Activated CD4-positive, alpha-beta T cell treated with anti-CD3 and anti-CD28 coated beads for 48 hours (primary cell): ENCODE measurements at places on chromosomes 5 and 9.

DNA sequence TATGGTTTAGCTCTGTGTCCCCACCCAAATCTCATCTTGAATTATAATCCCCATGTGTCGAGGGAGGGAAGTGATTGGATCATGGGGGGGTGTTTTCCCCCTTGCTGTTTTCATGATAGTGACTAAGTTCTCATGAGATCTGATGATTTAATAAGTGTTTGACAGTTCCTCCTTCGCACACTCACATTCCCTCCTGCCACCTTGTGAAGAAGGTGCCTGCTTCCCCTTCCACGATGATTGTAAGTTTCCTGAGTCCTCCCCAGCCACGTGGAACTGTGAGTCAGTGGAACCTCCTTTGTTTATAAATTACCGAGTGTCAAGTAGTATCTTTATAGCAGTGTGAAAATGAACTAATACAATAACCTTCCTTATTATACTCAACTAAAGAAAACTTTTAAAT, 24.3 kb upstream of the TEX10 start:
- no peak for DNase-seq

DNA sequence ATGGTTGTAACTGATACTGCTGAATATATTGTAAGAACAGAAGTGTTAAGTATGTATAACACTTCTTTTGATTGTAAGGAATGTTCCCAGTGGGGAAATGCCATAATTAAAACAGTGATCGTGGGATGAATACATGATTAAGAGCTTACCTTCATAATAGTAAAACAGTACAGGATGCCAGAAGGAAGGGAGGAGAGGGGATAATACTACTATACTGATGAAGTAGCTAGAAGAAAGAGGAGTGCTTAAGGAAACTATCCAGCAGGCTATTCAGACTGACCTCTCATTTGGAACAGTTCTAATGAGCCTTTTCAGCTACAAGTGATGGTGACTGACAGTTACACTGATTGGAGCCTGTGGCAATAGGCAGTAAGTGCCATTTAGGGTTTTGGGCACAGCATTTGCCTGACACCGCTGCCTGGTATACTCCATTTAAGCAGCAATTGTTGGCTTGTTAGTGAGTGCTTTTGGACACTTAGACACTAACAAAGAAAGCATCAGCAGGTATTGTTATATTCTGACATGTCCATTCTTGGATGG, 33.8 kb upstream of the KDM4C start:
- DNase-seq: no peak

DNA sequence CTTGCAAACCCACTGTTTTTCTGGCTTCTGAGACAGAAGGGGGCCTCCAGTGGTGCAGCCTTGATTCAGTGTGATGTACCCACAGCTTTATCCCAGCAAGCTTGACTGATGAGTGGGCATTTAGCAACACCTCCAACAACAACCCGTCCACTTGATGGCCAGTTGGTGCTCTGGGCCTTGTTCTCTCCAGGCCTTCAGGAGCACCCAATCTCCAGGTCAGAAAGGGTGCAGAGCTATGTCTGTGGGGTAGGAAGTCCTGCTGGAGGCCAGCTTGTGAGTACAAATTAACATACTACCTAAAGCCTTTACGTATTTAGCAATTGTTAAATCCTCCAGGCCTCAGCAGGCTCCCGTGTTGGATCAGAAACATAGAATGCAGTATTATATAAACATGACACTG, 10.1 kb upstream of the TRIM52 start:
- DNase-seq: no peak

- DNase-seq: no peak
These were observed 471.7 kb upstream of the RORB start for GRCh38 chr9:74025402-74025925.

DNA sequence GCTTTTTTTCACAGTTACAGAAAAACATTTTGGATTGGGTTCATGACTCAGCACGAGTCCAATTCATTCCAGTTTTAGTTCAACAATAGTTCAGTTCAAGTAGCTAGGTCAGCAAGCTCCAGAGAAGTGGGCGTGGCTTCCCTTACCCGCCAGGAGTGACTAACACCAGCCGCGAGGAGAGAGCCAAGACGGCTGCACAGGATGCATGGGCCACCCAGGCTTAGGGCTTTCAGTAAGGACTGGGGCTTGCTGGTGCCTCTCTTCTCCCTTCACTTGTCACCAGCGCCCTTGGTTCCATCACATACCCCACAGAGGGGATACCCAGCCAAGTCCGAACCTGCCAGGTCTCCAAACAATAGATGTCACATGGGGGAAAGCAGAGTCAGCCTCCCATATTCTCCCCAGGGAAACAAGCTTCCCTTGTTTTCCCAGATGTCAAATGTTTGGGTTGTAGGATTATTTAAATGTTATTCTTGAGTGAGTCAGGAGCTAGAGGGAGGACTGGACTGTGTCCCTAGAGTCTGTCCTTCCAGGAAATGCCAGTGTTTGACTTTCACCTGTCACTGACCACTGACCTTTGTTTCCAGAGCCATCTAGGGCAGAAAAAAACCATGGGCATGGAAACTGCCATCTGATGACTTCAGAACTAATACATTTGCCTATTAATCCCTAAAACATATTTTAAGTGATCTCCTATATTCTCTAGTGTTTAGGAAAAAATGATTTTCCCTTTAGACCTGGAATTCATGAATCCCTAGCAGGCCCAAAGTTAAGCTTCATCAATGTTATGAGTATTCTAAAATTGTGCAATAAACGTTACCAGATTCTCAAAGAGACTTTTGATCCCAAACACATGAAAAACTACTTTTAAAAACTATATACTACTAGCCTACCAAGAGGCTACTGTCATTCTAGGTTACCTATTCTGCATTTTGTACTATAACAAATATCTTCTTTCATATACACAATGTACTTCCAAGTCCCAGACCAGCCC, 51.9 kb downstream of the NIPAL4 start:
- DNase-seq: peak; percentile 57

DNA sequence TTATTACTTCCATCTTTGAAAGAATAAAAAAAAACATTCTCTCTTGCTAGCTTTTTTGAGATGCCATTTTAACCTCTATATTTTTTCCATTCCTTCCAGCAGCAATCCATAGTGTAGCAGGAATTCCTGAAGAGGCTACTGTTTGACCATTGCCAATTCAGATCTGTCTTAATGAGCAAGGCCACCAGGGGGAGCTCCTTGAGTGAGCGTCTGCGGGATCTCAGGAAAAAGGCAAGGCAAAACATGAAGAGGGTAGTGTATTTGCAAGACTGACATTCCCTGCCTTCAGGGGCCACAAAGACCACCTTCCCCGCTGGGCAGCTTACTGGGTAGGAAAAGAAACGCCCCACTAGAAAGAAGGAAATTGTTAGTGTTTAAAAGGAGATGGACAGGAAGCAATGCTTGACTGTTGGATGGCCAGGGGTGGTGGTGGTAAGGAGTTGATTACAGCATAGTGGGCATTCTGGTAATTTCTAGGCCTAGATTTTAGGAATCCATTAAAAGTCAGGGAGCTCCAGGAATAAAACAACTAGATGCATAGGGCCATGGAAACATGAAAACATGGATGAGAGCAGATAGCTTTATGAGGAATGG, 206.6 kb upstream of the HAPLN1 start:
- peak; percentile 57 for DNase-seq

GRCh38 chr9:34862043-34862442, 96.0 kb upstream of the PHF24 start:
- DNase-seq: no peak

GRCh38 chr9:108182950-108183381, 672.8 kb downstream of the ACTL7B start:
- DNase-seq: no peak

DNA sequence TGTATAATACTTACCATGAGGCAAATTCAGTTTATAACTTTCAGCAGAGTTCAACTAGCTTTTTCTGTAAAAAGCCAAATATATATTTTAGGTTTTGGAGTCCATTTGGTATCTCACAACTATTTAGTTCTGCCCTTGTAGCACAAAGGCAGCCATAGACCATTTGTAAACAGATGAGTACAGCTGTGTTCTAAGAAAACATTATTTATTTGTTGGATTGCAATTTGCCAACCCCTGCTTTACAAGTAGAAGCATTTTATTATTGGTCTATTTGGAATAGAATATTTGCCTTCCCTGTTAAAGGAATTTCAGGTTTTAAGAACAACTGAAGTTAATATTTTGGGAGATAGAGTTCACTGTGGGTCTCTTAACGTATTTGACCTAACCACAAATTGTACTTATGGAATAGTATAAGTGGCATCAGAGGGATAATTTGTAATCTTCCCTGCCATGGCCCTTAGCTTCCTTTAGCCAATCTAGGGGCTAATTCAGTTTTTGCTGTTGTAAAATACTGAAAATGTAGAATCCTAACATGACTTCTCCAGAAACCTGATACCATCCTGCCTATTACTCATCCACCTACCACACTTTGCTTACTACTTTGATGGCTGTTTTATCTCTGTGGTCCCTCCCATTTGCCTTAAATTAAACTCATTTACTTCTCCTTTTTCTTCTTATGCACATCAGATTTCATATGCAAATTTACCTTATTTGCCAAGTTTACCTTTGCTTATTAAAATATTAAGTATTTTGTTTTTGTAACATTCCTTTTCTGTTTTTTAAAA, 109.2 kb downstream of the DMXL1 start:
- DNase-seq: no peak

DNA sequence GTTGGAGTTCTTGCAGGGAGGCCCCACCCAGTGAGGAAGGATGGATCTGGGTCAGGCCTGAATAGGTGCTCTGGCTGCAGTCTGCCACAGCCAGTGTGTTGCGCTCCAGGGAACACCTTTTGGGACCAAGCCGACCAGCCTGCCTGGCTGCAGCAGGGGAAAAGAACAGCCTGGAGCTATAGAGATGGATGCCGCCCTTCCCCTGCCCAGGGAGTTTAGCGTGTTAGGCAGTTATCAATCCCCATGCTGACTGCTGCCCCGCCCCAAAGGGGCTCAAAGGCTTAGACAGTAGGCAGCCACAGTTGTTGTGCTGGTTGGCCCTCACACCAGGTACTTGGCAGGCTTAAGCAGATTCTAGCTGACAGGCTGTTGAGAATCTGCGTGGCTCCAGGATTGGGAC, 153.4 kb upstream of the ADAMTS19 start:
- no peak for DNase-seq

GRCh38 chr9:76810377-76810957, 46.2 kb downstream of the PCA3 start:
- DNase-seq: peak; percentile 45

GRCh38 chr5:88934439-88934838, 51.5 kb upstream of the MEF2C start:
- no peak for DNase-seq

DNA sequence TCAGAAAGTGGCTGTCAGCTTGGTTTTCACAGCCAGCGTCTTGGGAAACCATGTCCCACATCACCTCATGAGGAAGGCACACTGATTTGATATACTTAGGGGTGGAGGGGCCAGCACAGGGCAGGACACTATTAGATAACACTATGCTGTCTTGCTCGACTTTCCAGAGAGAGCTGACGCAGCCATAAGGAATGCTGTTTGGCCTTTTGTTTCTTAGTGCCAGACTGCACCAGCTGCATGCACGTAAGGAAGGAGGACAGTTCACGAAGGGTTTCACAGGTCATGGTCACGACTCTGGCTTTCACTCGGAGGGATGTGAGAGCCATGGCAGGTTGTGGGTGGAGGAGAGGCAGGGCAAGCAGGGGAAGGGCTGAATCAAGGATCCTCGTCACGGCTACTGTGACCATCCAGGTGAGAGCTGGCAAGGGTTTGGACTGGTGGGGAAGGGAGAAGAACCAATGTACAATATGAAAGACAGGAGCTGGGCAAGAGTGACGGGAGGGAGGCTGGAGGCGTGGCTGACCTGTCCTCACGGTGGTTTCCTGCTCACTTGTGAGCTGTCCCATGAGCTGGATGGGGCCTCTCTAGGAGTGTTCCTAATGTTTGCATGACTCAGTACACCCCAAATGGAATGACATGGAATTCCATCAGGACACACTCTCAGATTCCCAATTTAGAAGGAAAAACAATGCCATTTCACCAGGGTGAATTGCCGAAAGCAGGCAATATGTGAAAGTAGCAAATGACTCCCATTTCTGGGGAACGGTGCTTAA, 61.7 kb downstream of the OTULIN start:
- no peak for DNase-seq
